MCF 10A (cell line): ENCODE measurements at places on chromosomes 12 and 14. TPM values are rescaled to one million over a fixed set of nuclear protein-coding genes. Genes with fewer than 3 reads are reported as not detected.
A peak's percentile ranks its signal among the peaks of the same experiment; 100 is the strongest.

Gene TGM1
- total RNA-seq = 16.9 and 26.2 TPM in 2 replicates

DNA sequence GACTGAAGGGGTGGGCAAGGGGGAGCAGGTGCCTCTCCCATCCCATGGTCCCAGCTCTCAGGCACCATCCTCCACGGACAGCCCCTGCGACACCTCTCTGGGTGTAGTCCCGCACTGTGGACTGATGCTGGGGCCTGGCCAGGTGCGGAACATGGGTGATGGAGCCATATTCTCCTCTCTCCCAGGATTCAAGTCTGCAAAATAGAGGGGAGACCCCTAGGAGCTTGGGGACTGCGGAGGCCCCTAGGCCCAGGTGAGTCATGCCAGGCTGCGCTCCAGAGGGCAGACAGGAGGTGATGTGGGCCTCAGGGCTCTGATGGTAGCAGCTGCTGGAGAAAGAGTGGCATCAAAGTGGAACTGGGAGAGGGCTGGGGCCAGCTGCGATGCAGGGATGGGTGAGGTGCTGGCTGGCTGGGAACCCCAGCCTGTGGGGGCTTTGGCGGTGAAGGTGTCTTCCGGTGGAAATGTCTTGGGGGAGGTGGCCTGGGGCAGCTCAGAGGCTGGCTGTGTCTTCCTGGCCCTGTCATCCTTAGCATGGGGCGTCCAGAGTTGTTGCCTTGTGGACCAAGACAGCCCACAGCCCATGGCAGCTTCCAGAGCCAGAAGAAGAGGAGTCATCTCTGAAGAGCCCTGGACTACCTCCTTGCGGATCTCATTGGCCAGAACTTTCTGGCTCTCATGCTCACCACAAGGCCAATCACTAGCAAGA is 149.1 kb downstream of the KIF26A start:
- peaks cover 14% of the 10 kb centered on the region for H3K27me3 ChIP-seq
- DNase-seq = no peak
- H3K4me1 ChIP-seq = no peaks in the 10 kb centered on the region
- no peak overlapping the region for H3K4me3 ChIP-seq
- no peak overlapping the region for H3K27ac ChIP-seq
- no peaks in the 10 kb centered on the region for H3K36me3 ChIP-seq

Gene CLEC6A
- not detected in 2 replicates for total RNA-seq

Gene RASAL1
- not detected in 2 replicates for total RNA-seq

DNA sequence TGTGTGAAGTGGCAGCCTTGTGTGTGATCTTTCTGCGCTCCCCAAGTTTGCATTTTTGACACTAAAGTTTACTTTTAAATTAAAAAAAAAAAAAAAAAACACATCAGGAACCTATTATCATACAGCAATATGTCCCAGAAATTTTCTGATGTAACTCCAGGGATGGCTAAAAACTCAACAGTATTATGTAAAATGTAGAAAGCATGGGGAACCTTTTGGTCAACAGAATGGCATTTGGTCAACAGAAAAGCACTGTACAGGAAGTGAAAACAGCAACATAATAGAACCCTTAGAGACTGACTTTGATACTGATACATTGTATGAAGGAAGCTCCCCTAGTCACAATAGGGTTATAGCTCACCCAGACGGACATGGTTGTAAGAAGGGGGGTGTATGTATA is 224.3 kb downstream of the ITPR2 start:
- no peaks in the 10 kb centered on the region for H3K4me1 ChIP-seq
- H3K27ac ChIP-seq = no peak overlapping the region
- DNase-seq = no peak
- no peaks in the 10 kb centered on the region for H3K36me3 ChIP-seq
- no peaks in the 10 kb centered on the region for H3K27me3 ChIP-seq
- H3K4me3 ChIP-seq = no peak overlapping the region

DNA sequence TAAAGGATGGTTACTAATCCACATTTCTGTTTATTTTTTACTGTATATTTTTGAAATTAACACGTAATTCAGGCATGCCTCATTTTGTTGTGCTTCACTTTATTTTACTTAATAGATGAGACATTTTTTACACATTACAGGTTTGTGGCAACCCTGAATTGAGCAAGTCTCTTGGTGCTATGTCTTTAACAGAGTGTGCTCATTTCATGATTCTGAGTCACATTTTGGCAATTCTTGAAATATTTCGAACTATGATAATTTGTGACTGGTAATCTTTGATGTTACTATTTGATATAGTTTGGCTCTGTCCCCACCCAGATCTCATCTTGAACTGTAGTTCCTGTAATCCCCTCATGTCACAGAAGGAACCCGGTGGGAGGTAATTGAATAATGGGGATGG is 1120.5 kb upstream of the FLRT2 start:
- no peaks in the 10 kb centered on the region for H3K27me3 ChIP-seq
- peak overlapping the region; percentile 5 for H3K27ac ChIP-seq

Gene WIF1
- total RNA-seq = not detected in 2 replicates

DNA sequence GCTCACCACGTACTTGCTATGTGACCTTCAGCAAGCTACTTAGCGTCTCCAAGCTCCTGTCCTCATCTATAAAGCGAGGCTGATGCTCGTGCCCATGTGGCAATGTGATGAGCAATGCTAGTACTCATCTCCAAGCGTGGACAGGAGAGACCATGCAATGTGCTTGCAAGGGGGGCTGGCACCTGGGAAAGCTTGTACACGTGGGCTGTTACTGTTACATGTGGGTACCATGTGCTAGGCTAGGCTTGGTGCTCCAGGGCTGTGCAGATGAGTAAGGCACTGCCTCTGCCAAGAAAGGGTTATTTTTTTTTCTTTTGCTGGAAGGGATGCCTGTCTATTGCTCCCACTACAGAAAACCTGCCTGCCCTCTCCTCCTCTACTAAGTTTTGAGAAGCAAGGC is 46.6 kb downstream of the TSPAN11 start:
- peaks cover 84% of the 10 kb centered on the region for H3K27me3 ChIP-seq
- no peaks in the 10 kb centered on the region for H3K4me1 ChIP-seq
- H3K4me3 ChIP-seq = no peak overlapping the region
- H3K27ac ChIP-seq = no peak overlapping the region
- H3K36me3 ChIP-seq = no peaks in the 10 kb centered on the region

DNA sequence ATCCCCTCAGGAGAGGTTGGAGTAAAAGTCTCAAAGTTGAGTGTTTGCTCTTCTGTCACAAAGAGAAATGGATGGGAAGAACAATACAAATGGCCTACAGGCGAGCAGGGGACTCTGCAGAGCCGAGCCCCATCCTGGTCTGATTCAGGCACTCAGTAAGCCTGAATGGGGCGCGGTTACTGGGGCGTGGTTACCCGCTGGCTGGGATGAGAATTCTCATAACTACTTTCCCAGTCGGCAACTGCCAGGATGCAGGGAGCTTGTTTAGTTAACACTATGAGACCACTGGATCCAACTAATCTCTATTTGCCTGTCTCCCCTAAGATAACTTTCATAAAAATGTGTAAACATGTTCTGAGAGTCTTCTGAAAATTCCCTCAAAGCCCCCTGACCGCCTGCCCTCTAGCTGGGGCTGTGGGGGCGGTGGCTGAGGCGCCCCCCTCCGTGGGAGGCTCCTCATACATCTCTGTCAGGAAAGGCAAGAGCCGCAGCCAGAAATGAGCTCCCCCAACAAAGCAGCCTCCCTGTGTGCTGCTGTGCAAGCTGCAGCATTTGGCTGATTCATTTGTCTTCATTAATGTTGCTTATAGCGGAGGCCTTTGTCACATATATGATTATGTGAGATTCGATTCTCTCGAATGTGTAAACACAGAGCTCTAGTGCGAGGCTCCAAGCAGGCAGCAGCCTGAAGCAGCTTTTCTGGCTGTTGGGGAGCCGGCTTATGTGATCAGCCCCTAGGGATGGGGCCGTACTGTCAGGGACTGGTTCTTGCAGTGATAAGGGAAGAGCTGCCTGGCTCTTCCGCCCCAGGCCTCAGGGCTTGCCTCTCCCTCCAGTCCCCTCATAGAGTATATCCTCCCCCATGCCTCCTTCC is 126.1 kb upstream of the ARHGAP5 start:
- H3K27ac ChIP-seq = peak overlapping the region; percentile 37
- no peaks in the 10 kb centered on the region for H3K36me3 ChIP-seq
- H3K4me3 ChIP-seq = no peak overlapping the region
- DNase-seq = peak; percentile 67
- H3K4me1 ChIP-seq = peaks cover 45% of the 10 kb centered on the region

Gene G2E3
- 34.1 and 34.7 TPM in 2 replicates for total RNA-seq

DNA sequence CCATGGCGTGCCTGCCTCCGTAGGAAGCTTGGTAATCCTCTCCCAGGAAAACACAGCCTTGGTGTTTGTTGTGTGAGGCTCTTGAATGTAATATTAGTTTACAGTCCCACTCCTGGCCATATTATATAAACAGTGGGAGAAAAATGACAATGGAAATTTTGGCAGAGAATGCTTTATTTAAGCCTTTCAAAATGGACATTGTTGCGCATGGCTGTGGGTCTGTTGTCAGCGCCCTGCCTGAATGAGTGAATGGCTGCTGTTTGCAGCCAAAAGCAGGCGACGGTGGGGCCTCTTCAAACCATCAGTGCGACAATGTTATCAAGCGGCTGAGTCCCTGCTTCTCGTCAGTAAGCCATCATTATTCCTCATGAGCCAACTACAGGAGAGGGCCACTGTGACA is 201.8 kb upstream of the RMST start:
- no peak overlapping the region for H3K27ac ChIP-seq
- H3K36me3 ChIP-seq = no peaks in the 10 kb centered on the region
- no peaks in the 10 kb centered on the region for H3K4me1 ChIP-seq
- no peak overlapping the region for H3K4me3 ChIP-seq
- peaks cover 22% of the 10 kb centered on the region for H3K27me3 ChIP-seq

- no peaks in the 10 kb centered on the region for H3K4me1 ChIP-seq
- DNase-seq = no peak
- H3K27ac ChIP-seq = no peak overlapping the region
These were observed 39.9 kb upstream of the EIF5 start for GRCh38 chr14:103294091-103294490.

Gene LRP1
- 18.9 and 25.3 TPM in 2 replicates for total RNA-seq

- peaks cover 12% of the 10 kb centered on the region for H3K4me1 ChIP-seq
- peak overlapping the region; percentile 99 for H3K4me3 ChIP-seq
- H3K27me3 ChIP-seq = no peaks in the 10 kb centered on the region
- H3K36me3 ChIP-seq = peaks cover 23% of the 10 kb centered on the region
These were observed 601 bp downstream of the COX14 start for GRCh38 chr12:50112456-50113218.

- peaks cover 5% of the 10 kb centered on the region for H3K36me3 ChIP-seq
- H3K27ac ChIP-seq = no peak overlapping the region
- no peak overlapping the region for H3K4me3 ChIP-seq
- DNase-seq = no peak
These were observed 212.0 kb downstream of the PTPRO start for GRCh38 chr12:15534322-15534721.

DNA sequence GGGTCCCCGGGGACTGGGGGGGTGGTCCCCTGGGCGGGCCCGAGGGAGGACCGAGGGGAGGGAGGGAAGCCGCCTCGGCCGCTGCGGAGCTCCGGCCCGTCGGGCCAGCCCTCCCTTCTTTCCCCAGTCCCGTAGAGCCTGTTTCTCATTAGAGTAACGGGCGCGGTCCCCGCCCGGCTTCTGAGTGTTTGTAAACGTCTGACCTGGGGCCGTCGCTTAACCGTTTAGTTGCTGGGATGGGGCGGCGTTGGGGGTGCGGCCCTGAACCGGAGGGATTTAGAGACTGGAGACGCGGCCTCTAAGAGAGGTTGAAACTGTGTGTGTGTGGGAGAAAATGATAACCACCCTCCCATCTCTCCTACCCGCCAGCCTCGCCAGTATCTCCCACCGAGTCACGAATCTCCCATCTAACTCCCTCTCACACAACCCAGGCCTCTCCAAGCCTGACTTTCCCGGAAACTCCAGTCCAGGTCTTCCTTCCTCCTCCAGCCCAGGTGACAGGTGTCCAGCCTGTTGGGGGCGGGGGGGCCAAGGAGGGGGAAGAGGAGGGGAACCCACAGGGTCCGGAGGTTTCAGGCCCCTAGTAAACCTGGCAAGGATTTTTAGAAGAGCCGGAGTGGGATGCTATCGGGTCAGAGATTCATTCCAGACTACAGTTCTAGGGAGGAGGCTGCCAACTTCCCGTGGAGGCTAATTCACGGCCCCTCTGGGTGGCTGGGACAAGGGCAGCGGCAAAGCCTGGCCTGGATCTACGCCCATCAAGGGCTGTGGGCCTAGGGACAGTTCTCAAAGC is 1.1 kb upstream of the NFATC4 start:
- H3K27ac ChIP-seq = peak overlapping the region; percentile 96
- H3K4me3 ChIP-seq = peak overlapping the region; percentile 75
- H3K36me3 ChIP-seq = peaks cover 7% of the 10 kb centered on the region

Gene FBLN5
- total RNA-seq = 4.3 and 14.8 TPM in 2 replicates

GRCh38 chr12:52715416-52715815 is 12.1 kb upstream of the KRT77 start:
- no peaks in the 10 kb centered on the region for H3K36me3 ChIP-seq
- H3K27ac ChIP-seq = no peak overlapping the region
- H3K4me1 ChIP-seq = no peaks in the 10 kb centered on the region
- peak; percentile 21 for DNase-seq

Gene ADCY6
- 21.9 and 33.2 TPM in 2 replicates for total RNA-seq

Gene TMEM106C
- total RNA-seq = 39.0 and 50.0 TPM in 2 replicates

GRCh38 chr12:54059668-54060067 is 6.0 kb downstream of the HOXC4 start:
- H3K36me3 ChIP-seq = no peaks in the 10 kb centered on the region
- no peak overlapping the region for H3K4me3 ChIP-seq
- no peaks in the 10 kb centered on the region for H3K4me1 ChIP-seq

DNA sequence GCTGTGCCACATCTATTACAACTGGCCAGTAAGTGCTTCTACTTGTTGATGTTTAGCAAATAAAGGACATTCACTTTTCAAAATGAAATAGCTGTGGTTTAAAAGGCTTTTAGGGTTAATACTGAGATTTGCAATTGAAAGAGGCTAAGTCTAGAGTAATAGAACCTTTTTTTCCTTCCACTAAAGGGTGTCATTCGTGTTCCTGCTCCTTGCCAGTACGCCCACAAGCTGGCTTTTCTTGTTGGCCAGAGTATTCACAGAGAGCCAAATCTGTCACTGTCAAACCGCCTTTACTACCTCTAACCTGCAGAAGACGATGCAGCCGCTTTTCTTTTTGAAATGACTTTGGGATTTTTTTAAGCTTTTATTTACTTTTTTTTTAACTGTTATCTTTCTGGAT is 33.6 kb downstream of the PIWIL1 start:
- no peaks in the 10 kb centered on the region for H3K4me1 ChIP-seq
- no peak overlapping the region for H3K27ac ChIP-seq
- peaks cover 17% of the 10 kb centered on the region for H3K27me3 ChIP-seq
- H3K4me3 ChIP-seq = no peak overlapping the region

GRCh38 chr12:10700581-10700980 is 22.5 kb downstream of the YBX3 start:
- H3K27ac ChIP-seq = no peak overlapping the region
- H3K4me3 ChIP-seq = no peak overlapping the region
- H3K4me1 ChIP-seq = peaks cover 20% of the 10 kb centered on the region
- no peaks in the 10 kb centered on the region for H3K27me3 ChIP-seq
- peaks cover 100% of the 10 kb centered on the region for H3K36me3 ChIP-seq
- DNase-seq = no peak

Gene ULK1
- total RNA-seq = 21.7 and 28.2 TPM in 2 replicates

DNA sequence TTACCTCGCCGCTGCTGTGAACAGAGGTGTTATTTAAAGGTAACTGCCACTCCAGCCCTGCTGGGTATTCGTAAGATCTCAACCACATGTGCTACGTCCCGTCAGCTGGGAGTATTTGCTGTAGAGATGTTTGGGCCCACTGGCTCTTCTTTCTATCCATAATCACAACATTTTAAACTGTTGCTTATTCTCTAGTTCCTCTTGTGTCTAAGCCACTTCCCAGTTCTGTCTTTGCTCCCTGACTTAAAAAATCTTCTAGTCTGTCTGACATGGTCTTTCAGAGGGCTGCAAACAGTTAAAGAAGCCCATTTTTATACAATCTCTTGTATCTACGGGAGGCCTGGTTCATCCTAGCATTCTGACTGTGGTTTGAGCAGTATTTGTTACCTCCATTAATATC is 33.2 kb upstream of the HELB start:
- no peaks in the 10 kb centered on the region for H3K36me3 ChIP-seq
- DNase-seq = no peak
- no peak overlapping the region for H3K4me3 ChIP-seq
- H3K4me1 ChIP-seq = no peaks in the 10 kb centered on the region

Gene SENP1
- 21.7 and 24.5 TPM in 2 replicates for total RNA-seq

Gene KRT71
- not detected in 2 replicates for total RNA-seq
